ENCODE measurements at places on chromosomes 1 and 21. TPM values are rescaled to one million over a fixed set of nuclear protein-coding genes. Genes with fewer than 3 reads are reported as not detected.

Gene SPATA45
- total RNA-seq: not detected

GRCh38 chr1:226061841-226062557, 517 bp upstream of the H3-3A start:
- H3K4me1 ChIP-seq: peaks cover 2% of the 10 kb centered on the region
- peak overlapping the region; percentile 63 for H3K4me3 ChIP-seq
- H3K36me3 ChIP-seq: no peaks in the 10 kb centered on the region
- H3K27ac ChIP-seq: peak overlapping the region; percentile 99
- peak; percentile 89 for DNase-seq

DNA sequence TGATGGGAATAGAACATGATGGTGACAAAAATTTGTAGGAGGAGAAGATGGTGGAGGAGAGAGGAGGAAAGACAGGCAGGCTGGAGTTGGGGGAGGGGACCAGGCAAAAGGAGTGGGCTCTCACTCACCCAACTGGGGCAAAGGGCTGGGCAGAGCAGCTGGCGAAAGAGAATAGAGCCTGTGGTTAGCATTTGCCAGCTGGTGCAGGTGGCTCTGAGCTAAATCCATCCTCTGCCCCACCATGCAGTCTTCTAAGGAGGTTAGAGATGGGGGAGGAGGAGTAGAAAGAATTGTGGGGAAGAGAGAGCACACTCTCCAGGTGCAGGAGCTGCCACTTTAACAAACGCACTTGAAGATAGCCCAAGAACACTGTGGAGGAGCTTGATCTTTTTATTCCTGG, 27.6 kb upstream of the SLAMF1 start:
- no peak overlapping the region for H3K4me3 ChIP-seq
- no peak overlapping the region for H3K27ac ChIP-seq
- no peaks in the 10 kb centered on the region for H3K36me3 ChIP-seq
- no peaks in the 10 kb centered on the region for H3K27me3 ChIP-seq

DNA sequence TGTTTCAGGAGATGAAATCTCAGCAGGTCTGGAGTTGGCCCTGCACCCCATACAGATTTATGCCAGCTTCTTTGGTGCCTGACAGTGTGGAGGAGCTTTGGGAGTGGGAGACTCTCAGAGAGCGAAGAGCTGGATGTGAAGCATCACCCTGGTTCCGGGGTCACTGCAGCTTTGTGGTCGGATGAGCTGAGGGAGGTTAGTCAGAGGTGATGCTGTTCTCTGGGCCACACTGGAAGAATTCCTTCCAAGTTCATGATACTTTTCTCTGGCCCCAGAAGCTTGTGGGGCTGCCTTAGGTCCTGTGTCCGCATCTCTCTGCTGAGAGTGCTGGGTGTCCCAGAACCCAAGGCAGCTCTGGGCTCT, 467.8 kb downstream of the CAMTA1 start:
- H3K27me3 ChIP-seq: no peaks in the 10 kb centered on the region
- H3K36me3 ChIP-seq: no peaks in the 10 kb centered on the region
- DNase-seq: no peak

GRCh38 chr1:150596095-150596892, 16.9 kb upstream of the MCL1 start:
- H3K36me3 ChIP-seq: no peaks in the 10 kb centered on the region
- no peak overlapping the region for H3K27ac ChIP-seq
- no peak for DNase-seq
- no peak overlapping the region for H3K4me3 ChIP-seq
- no peaks in the 10 kb centered on the region for H3K27me3 ChIP-seq
- H3K4me1 ChIP-seq: no peaks in the 10 kb centered on the region

Gene RCOR3
- 60.5 TPM for total RNA-seq

- no peak overlapping the region for H3K4me3 ChIP-seq
- H3K27ac ChIP-seq: no peak overlapping the region
- DNase-seq: no peak
- no peaks in the 10 kb centered on the region for H3K27me3 ChIP-seq
- no peaks in the 10 kb centered on the region for H3K4me1 ChIP-seq
- no peaks in the 10 kb centered on the region for H3K36me3 ChIP-seq
These were observed 412.1 kb upstream of the NFIA start for GRCh38 chr1:60670302-60670701.

DNA sequence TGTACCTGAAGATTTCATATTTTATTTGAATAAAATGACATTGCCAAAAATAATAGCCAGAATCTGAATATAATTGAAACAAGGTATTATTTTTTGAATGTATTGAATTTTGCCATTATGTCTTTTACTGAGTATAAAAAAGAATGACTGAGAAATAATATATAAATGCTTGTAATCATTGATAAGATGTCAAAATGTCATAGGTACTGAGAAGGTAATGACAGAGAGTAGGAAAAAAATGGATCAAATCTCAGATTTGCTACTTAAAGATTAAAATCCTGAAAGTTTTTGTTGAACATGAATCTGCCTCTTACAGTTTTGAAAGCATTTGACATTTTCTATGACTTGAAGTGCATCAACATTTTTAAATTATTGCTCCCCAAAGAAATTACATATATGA, 1069.9 kb upstream of the ADGRL4 start:
- H3K4me3 ChIP-seq: no peak overlapping the region
- H3K27me3 ChIP-seq: no peaks in the 10 kb centered on the region
- no peaks in the 10 kb centered on the region for H3K36me3 ChIP-seq
- no peak for DNase-seq
- no peaks in the 10 kb centered on the region for H3K4me1 ChIP-seq

- no peak for DNase-seq
- no peak overlapping the region for H3K4me3 ChIP-seq
These were observed 9.6 kb downstream of the EPHA10 start for GRCh38 chr1:37755290-37755689.

- no peak overlapping the region for H3K27ac ChIP-seq
- no peak for DNase-seq
- H3K27me3 ChIP-seq: no peaks in the 10 kb centered on the region
These were observed 58.1 kb downstream of the RPAP2 start for GRCh38 chr1:92356956-92357355.

GRCh38 chr1:235058695-235059094, 69.9 kb downstream of the TOMM20 start:
- no peak for DNase-seq
- no peaks in the 10 kb centered on the region for H3K4me1 ChIP-seq
- H3K36me3 ChIP-seq: no peaks in the 10 kb centered on the region

GRCh38 chr1:7573481-7573880, 197.6 kb upstream of the VAMP3 start:
- no peaks in the 10 kb centered on the region for H3K27me3 ChIP-seq
- no peak overlapping the region for H3K4me3 ChIP-seq
- DNase-seq: no peak
- H3K4me1 ChIP-seq: no peaks in the 10 kb centered on the region
- H3K27ac ChIP-seq: no peak overlapping the region
